Neural progenitor cell (in vitro differentiated cells): ENCODE measurements at places on chromosomes 6 and 20. TPM values are rescaled to one million over a fixed set of nuclear protein-coding genes. Genes with fewer than 3 reads are reported as not detected.

DNA sequence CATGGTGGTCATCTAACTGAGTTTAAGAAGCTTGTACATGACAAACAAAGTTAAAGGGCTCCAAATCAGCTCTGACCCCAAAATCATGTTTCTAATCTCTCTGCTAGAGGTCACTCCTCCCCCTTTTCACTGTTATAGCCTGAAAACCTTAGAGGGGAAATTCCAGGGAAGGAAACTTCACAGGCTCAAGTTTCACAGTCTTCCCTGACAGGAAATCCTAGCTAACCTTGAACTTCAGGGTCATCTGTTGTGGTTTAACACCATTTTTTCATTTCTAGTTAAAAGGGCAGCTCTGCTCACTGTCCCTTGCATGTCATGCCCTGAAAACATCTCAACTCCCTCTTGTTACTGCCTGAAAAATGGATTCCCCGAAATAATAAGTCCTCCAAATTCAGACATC is 104.4 kb upstream of the BMP2 start:
- no peaks in the 10 kb centered on the region for H3K36me3 ChIP-seq
- no peak overlapping the region for H3K27ac ChIP-seq
- H3K4me1 ChIP-seq = no peaks in the 10 kb centered on the region
- DNase-seq = no peak
- H3K4me3 ChIP-seq = no peak overlapping the region

- H3K4me1 ChIP-seq = no peaks in the 10 kb centered on the region
- H3K36me3 ChIP-seq = no peaks in the 10 kb centered on the region
- no peak overlapping the region for H3K4me3 ChIP-seq
These were observed 16.7 kb upstream of the B3GAT2 start for GRCh38 chr6:70973604-70974003.

DNA sequence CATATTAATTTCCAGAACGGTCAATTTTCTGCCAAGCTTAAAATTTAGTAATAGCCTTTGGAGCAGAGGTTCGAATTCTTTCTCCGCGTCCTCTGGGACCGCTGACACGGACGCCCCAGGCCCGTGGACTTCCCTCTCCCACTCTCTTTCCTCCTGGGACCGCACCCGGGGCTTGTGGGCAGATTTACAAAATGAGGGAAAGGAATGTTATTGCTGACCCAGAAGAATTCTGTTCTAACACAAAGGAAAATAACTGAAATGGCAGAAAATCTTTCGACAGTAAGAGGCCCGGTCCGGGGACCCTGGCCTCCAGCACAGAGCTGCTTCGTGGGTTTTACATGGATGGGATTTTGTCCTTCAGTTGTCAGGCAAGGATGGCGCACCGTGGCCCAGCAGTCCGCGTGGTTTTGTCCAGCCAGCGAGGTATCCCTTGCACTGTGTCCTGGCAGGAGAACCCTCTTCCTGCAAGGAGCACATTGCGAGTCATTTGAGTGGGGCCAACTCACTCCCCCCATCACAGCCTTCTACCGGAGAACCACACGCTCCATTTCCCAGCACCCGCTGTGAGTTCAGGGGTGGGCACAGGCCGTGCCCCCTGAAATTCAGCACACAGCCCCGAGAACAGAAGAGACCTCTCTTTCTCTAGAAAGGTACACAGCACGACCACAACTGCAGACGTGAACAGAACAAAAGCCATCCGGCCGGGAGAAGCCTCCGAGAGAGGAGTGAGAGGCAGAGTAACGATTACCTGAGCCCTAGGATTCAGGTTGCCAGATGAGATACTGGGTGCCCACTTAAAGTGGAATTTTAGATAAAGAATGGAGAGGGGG is 106.0 kb upstream of the AFDN start:
- no peak for DNase-seq
- no peaks in the 10 kb centered on the region for H3K4me1 ChIP-seq
- no peaks in the 10 kb centered on the region for H3K27me3 ChIP-seq
- H3K4me3 ChIP-seq = no peak overlapping the region
- no peaks in the 10 kb centered on the region for H3K36me3 ChIP-seq

DNA sequence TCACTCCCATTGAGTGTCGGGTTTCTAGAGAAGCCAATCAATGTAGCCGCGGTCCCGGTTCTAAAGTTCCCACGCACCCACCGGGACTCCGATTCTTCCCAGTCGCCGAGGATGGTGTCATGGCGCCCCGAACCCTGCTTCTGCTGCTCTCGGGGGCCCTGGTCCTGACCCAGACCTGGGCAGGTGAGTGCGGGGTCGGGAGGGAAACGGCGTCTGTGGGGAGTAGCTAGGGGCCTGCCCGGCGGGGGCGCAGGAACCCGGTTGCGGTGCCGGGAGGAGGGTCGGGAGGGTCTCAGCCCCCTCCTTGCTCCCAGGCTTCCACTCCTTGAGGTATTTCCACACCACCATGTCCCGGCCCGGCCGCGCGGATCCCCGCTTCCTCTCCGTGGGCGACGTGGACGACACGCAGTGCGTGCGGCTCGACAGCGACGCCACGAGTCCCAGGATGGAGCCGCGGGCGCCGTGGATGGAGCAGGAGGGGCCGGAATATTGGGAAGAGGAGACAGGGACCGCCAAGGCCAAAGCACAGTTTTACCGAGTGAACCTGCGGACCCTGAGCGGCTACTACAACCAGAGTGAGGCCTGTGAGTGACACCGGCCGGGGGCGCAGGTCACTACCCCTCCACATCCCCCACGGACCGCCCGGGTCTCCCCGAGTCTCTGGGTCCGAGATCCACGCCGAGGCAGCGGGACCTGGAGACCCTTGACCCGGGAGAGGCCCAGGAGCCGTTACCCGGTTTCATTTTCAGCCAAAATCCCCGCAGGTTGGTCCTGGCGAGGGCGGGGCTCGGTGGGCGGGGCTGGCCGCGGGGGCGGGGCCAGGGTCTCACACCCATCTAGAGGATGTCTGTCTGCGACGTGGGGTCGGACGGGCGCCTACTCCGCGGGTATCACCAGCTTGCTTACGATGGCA is 35.2 kb upstream of the HLA-G start:
- H3K27me3 ChIP-seq = peaks cover 69% of the 10 kb centered on the region
- no peaks in the 10 kb centered on the region for H3K4me1 ChIP-seq
- DNase-seq = peak; percentile 40
- H3K4me3 ChIP-seq = peak overlapping the region; percentile 63

- H3K4me1 ChIP-seq = no peaks in the 10 kb centered on the region
- H3K36me3 ChIP-seq = no peaks in the 10 kb centered on the region
- DNase-seq = no peak
- no peak overlapping the region for H3K4me3 ChIP-seq
These were observed 28.4 kb upstream of the ADRM1 start for GRCh38 chr20:62274332-62274950.

DNA sequence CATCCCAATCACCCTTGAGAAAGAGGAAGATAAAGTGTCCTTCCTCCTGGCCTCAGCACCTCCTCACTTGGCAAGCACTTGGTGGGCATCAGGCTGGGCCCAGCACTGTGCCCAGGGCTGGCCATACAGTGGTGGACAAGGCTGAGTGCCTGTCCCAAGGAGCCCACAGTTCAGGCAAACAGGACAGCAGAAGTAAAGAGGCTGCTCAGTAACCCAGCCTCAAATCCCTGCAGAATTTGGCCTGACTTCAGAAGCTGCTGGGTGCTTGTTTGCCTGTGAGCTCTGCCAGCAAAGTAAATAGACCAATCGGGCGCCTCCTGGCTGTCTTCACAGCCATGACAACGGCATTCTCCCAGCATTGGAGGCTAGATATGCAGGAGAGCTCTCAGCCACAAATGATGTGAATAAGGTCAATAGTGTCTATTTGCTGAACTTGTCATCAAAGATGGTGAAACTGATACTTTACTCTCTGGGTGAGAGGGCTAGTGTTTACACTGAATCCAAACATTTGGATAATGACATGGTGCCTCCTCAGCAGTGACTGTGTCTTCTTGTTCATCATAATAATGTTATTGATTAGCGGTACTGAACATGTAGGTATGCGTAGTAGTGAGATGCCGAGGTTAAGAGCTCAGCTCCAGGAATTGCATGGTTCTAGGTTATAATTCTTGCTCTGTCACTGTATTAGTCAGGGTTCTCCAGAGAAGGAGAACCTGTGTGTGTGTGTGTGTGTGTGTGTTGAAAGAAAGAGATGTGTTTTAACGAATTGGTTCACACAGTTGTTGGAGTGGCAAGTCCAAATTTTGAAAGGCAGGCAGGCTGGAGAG is 36.9 kb upstream of the FANCE start:
- H3K4me1 ChIP-seq = no peaks in the 10 kb centered on the region
- H3K36me3 ChIP-seq = no peaks in the 10 kb centered on the region
- H3K27ac ChIP-seq = no peak overlapping the region
- no peak overlapping the region for H3K4me3 ChIP-seq
- H3K27me3 ChIP-seq = no peaks in the 10 kb centered on the region
- DNase-seq = peak; percentile 80

- peaks cover 8% of the 10 kb centered on the region for H3K4me1 ChIP-seq
- no peak overlapping the region for H3K27ac ChIP-seq
These were observed 93.6 kb downstream of the MYB start for GRCh38 chr6:135274561-135275293.

DNA sequence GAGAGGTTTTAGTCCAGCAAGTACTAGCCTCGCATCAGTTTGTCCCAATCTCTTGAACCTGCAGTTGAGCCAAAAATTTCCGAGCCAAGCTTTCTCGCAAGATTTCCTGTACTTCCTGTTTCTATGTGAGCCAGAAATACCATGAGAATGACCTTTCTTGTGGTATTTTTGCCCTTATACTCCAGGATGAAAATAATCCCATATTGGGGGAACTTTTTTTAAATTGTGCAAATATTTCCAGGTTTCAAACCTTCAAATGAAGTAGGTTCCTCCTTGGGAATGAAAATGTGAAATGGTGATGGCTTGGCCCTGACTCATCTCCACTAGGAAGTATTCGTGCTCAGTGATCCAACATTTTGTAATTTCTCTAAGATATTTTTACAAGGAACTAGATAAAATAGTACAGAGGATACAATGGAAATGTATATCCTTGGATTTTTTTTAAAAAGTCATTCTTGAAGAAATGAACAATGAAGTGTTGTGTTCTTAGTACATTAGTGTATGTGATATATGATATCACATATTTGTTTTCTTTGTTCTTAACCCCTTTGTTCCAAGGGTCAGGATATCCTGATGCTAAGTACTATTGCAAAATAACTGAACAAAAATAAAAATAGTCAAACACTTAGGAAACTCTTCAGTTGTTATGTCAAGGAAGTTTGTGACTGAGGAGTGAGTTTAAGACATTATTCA is 184.0 kb downstream of the PDE7B start:
- DNase-seq = no peak
- H3K4me1 ChIP-seq = peaks cover 12% of the 10 kb centered on the region
- H3K4me3 ChIP-seq = no peak overlapping the region
- no peaks in the 10 kb centered on the region for H3K36me3 ChIP-seq
- H3K27ac ChIP-seq = no peak overlapping the region
- no peaks in the 10 kb centered on the region for H3K27me3 ChIP-seq

DNA sequence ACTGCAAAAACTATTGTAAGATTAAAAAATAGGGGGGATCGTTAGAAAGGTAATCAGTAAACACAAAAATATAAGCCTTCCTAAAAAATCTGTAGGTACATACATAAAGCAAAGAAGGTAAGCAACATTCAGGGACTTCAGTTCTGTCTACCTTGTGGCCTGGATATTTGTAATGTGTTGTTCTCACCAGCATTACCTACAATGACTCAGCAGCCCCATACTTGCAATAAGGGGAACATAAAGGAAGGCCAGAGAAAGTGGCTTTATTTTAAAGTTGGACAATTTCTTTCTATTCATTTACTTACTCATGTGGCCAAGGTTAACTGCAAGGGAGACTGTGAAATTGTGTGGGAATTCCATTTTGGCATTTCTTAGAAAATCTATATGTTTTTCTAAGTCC is 277.2 kb upstream of the PREP start:
- H3K36me3 ChIP-seq = no peaks in the 10 kb centered on the region
- H3K27ac ChIP-seq = no peak overlapping the region
- H3K4me1 ChIP-seq = peaks cover 9% of the 10 kb centered on the region
- DNase-seq = no peak

DNA sequence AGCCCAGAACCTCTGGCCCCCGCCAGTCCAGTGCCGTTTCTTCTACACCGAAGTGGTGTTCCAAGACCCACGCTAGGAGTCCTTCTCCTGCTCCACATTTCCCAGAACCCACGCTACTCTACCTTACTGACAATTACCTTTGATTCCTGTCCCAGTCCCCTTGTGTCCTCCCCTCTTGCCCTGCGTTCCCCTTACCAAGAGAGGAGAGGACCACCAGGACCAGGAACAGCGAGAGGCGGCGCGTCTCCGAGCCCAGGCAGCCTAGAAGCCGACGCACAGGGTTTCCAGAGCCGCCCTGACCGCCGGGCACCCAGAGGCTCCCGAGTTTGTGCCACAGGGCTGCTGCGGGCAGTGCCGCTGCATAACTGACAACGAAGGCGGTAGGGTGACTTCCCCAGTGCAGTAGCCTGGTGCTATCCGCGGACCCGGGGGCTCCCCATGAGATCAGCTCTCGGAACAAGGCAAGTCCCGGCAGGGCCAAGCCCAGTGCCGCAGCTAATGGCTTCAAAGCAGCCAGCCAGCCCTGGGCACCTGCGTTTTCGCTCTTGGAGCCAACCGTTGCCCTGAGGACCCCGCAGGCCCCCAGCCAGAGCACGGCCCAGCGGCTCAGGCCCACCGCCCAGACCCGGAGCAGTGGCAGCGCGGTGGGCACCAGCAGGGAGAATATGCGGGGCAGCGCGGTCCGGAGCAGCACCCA is 512 bp downstream of the TAP1 start:
- H3K27me3 ChIP-seq = peaks cover 66% of the 10 kb centered on the region
- H3K4me3 ChIP-seq = peak overlapping the region; percentile 56
- no peak overlapping the region for H3K27ac ChIP-seq
- peak; percentile 54 for DNase-seq
- H3K36me3 ChIP-seq = no peaks in the 10 kb centered on the region
- H3K4me1 ChIP-seq = no peaks in the 10 kb centered on the region

The SCRT2 gene
- not detected in 2 replicates for total RNA-seq

The ERVFRD-1 gene
- total RNA-seq = not detected in 2 replicates

The SIRPD gene
- not detected in 2 replicates for total RNA-seq

The PRPH2 gene
- total RNA-seq = 0.06 TPM in 1 of 2 replicates, not detected in the other

The PDYN gene
- total RNA-seq = 0.12 and 0.30 TPM in 2 replicates
